Heart right ventricle (tissue), 16 donors: ENCODE measurements at places on chromosomes 11 and 22. TPM values are rescaled to one million over a fixed set of nuclear protein-coding genes. Genes with fewer than 3 reads are reported as not detected.

SHISA8 gene
- polyA plus RNA-seq: 0.16 TPM

DNA sequence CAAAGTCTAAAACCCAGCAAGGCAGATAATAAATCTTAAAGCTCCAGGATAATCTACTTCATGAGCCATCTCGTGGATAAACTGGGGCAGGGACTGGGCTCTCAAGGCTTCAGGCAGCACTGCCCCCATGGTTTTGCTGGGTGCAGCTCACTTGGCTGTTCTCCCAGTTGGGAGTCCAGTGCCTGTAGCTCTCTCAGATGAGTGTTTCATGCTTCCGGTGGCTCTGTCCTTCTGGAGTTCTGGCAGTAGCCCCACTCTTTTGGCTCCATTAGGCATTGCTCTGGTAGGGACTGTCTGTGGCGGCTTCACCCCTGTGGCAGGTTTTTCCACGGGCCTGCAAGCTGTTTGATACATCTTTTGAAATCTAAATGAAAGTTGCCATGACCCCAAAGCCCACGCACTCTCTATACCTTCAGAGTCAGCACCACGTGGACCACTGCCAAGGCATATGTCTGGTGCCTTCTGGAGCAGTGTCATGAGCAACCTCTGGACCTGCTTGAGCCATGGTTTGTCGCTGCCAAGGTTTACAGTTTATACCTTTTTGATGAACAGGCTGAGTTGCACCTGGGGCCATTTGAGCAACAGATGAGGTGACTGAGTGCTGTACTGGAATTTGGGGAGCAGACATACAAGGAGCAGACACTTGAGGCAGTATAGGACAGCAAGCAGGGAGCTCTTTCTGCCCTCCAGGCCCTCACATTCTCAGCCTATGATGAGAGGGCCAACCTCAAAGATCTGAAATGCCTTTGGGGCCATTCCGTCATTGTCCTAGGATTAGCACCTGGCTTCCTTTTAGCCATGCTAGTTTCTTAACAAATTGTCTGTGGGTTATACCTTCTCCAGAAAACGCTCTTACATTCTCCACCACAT, 48.6 kb downstream of the MTNR1B start:
- no peaks in the 10 kb centered on the region for H3K27me3 ChIP-seq
- no peak for DNase-seq
- H3K27ac ChIP-seq: no peak overlapping the region
- no peaks in the 10 kb centered on the region for H3K4me1 ChIP-seq
- no peaks in the 10 kb centered on the region for H3K36me3 ChIP-seq

DNA sequence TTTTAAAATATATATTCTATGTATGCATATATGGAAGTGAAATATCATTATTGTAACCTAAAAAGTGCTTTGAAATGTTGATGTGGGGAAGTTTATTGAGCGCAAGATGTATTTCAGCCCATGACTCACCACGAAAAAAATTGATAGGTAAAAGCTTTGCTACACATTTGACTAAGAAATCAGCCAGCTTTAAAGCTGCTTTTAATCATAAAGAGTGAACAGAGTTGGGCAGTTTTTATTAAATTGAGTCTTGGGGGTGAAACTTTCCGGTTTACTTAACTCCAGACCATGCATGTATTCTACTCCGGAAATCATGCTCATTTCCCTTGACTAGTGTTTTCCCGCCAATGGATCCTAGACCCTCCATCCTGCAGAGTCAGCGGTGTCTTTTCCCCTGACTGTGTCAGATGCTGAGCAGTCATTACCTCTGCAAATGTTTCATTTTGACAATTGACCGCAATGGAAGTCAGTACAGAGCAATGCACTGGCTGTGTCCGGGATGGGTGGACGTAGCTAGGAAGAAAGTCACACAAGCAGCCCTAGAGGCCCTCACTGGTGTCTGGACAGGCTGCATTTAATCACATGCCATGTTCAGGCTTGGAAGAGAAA, 47.2 kb upstream of the MPEG1 start:
- H3K27ac ChIP-seq: no peak overlapping the region
- no peak for DNase-seq
- no peaks in the 10 kb centered on the region for H3K36me3 ChIP-seq
- no peaks in the 10 kb centered on the region for H3K4me1 ChIP-seq

ANKK1 gene
- polyA plus RNA-seq: 0.37 TPM
